Forelimb muscle (tissue), 1 donor: ENCODE measurements at places on chromosomes 11 and 22. TPM values are rescaled to one million over a fixed set of nuclear protein-coding genes. Genes with fewer than 3 reads are reported as not detected.

GRCh38 chr22:17781319-17782031, 7.2 kb upstream of the BID start:
- no peak for DNase-seq

Gene FBLN1
- 135 TPM for polyA plus RNA-seq

DNA sequence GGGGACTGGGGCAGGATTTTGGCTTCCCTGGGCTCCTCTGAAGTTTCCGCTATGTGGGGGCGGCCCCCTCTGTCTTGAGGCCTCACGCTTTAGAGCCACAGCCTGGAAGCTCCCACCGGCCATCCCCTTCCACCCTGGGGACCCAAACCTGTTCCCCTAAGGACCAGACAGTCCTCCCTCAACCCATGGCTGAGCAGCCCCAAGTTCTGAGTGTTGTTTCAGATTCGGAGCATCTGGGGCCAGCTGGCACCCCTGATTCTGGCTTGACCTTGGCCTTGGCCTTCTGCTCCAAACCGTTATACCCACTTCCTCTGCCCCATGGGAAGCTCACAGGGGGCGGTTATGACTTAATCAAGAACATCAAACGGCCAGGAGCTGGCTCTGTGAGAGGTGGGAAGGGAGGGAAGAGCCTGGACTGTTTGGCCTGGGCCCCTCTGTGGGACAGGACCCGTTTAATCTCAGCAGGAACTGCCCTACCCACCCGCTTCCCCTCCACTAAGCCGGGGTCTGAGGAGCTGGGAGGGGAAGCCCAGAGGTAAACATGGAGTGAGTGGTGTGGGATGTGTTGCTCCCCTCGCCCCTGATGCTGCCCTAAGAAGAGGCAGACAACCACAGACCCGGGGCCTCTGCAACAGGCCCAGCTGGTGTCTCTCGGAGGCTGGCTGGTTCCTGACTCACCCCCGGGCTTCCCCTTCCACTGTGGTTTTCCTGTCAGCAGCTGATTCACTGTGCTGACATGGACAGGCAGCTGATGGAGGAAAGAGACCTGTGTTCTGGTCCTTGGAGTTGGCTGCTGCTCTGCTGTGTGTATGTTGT, 3.4 kb downstream of the CD82 start:
- DNase-seq: no peak

Gene TRPC6
- 12.2 TPM for polyA plus RNA-seq

Gene MOGAT2
- not detected for polyA plus RNA-seq

Gene C11orf65
- polyA plus RNA-seq: 0.70 TPM

Gene P2RX6
- polyA plus RNA-seq: 26.5 TPM

Gene DEUP1
- polyA plus RNA-seq: not detected

GRCh38 chr22:42353883-42354727, 78.1 kb downstream of the NFAM1 start:
- DNase-seq: no peak
